GM12891 (cell line): ENCODE measurements at places on chromosomes 11 and 22.

DNA sequence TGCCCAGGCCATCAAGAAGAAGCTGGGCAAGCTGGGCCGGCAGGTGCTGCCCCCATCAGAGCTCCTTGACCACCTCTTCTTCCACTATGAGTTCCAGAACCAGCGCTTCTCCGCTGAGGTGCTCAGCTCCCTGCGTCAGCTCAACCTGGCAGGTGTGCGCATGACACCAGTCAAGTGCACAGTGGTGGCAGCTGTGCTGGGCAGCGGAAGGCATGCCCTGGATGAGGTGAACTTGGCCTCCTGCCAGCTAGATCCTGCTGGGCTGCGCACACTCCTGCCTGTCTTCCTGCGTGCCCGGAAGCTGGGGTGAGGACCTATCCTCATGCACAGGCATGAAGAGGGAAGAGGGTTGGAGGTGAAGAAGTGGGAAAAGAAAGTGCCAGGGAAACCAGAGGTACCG is 5.3 kb upstream of the NHERF4 start:
- no peak for DNase-seq

- no peak for DNase-seq
Observed at GRCh38 chr22:35563211-35563610, 22.6 kb downstream of the RASD2 start.

- DNase-seq, result no peak
Observed at GRCh38 chr11:70698871-70699270, 300.5 kb downstream of the CTTN start.

DNA sequence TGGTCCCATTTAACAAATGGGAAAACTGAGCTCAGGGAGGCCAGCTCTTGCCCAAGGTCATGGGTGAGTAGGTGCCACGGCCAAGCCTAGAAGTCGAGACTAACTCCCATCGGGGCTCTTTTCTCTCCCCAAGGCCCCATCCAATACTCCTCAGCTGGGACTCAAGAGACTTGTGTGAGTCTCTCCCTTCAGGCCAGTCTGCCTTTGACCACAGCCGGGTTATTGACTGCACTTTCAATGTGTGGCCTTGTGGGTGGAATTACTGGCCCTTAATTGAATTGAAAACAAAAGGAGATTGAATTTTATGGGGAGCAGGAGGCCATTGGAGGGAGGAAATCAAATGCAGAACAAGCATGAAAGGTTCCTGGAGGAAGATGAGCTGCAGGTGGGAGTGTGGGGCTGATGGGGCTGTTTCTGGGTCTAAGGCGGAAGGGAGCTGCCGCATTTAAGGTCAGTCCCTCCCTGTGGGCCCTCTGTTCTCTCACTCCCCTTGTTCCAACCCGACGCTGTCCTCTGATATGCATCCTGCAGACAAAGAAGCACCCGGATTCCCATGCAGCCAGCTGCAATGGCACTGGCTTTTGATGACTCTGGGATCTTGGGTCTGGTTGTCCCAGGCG is 552.8 kb downstream of the MIAT start:
- DNase-seq, result no peak
